ENCODE measurements at places on chromosomes 2 and 18.

DNA sequence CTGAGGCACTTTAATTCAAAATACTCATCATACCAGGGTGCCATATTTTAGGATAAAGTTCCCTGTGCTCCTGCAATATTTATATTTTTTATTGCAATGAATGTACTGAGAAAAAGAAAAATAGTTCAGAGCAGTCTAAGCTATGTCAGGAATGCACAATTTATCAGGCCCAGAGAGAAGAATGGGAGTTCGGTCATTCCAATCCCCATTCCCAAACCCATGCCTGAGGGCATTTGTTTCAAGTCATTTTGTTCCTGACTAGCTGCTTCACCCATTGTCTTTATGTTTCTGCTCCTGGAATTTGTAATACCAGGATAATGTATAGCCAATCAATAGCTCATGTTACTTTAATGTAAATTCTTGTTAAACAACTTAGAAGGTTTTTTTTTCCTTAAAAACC lies 24.4 kb upstream of the FTCDNL1 start:
- no peak for DNase-seq

DNA sequence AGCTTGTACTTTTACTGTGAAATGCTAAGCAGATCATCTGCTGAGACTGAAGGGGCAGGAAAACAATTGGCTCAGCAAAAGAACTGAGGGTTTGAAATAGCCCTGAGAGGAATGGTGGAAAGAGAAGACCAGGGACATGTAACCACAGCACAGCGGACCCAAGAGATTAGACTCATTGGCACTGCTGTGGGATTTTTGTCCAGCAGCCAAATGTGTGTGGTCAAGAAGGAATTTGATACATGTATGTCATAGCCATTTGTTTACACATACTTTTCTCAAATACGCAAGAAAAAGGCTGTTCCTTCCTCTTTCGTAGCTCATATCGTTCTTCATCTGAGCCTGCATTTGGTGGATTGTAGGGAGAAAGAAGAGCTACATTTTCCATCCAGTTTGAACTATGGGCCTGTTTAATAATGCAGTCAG lies 73.8 kb downstream of the TRABD2A start:
- DNase-seq, result no peak

DNA sequence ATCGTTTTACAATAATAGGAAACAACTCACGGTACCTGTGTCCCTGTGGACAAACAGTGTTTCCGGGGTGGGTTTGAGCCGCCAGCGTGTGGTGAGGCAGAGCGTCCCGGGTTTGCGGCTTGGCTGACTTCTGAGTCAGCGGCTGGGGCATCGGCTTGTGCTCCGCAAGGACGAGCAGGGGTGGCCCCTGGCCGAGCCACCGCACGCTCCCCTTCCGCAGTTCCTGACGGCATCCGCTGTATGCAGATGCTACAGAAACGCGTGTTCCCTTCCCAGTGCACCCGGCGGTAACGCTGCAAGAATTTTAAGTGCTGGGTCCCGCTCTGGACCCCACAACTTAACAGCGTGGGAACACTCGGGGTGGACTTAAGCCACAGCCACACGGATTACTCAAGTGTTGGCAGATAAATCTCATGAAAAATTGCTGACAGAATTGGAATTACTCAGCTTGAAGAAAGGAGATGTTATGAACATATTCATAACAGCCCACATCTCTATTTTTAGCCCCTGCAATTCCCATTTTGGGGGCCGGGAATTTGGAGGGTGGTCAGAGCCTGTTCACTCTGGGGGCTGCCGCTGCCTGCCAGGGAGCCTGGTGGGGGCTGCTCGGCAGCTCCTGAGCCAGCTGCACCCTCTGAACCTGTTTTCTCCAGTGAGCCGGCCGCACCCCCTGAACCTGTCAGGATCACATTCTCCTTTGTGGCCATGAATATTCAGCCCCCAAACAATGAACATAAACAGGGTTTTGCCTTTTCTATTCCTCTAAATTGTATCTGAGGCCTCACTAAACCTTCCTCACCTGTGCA lies 12.6 kb upstream of the KCNG2 start:
- no peak for DNase-seq

DNA sequence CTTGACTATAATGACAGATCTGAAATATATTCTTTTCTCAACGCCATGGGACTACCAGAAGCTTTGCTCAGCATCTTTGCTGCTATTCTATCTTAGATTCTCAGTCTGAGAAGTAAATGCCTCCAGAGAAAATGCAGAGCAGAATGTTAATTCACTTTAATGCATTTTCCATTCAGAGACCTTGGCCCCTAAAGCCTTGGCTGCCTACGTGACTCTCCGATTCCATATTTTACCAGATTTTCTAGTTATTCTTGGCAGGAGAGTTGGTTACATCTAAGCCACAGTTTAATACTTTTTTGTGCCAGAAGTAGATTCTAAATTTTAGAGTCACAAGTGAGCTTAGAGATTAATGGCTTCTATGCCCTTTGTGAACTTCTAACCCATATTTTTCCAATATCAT lies 837.1 kb upstream of the POU3F3 start:
- no peak for DNase-seq

DNA sequence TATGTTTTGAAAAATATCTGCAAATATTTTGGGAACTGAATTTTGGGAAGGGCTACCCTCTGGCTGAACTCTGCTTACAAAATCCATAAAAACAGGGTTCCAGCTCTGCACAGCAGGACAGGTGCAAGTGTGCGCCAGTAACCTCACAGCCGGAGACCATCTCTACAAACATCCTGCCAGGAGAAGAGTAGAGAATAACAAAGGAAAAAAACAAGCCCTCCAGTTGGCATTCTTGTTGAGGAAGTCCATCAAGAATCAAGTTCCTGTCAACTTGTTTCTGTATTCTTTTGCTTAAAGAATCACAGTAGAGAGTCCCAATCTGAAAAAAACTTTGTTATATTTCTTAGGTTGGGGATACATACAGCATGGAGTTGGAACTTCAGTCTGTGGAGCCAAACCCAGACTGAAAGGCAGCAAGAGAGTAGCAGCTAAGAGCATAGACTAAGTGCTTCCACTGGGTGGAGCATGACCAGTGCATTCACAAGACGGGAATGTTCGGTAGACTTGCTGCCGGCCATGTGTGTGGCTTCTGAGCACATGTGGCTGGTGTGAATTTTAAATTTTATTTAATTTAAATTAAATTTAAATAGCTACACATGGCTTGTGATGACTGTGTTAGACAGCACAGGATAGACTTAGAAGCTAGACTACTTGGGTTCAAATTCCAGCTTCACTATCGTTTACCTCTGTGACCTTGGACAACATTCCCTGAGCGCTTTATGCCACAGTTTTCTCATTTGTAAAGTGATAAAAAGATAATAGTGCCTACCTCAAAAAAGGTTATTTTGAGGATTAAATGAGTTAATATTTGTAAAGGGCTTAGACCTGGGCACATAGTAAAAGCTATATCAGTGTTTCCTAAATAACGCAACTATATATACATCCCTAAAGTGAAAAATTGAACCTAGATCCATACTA lies 41.9 kb downstream of the SPTBN1 start:
- DNase-seq, result peak; percentile 63

DNA sequence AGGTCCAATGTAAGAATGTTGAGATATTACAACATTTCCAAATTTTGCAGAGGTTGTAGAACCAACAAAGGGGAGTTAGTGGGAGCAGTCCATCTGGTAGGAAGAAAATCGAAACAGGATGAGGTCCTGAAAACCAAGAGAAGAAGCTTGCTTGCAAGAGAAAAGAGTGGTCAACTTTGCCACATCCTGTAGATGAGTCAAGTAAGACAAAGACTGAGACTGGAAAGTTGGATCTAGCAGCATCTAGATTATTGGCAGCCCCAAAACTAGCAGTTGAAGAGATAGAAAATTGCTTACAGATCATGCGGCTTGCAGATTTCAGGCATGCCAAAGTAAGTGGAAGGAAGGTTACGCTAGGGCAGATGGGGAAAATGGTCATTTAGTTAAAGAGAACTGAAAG lies 378.9 kb downstream of the GRB14 start:
- no peak for DNase-seq

DNA sequence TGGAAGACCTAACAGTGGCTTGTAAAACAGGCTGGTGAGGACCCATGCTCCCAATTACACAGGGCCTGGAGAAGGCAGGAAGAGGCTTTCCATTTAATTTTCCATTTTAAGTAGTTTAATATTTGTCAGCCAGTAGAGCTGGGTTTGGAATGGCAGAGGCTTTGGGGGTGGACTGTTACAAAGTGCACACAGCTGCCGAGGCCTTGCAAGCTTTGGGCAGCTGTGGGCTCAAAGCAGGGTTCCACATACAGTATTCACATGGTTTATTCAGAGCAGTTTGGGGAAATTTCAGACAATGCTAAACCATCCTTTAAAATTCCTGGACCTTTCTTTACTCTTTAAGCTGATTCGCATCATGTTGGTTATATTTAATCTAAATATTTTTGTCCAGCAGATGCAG lies 132.6 kb downstream of the WDSUB1 start:
- DNase-seq, result no peak

DNA sequence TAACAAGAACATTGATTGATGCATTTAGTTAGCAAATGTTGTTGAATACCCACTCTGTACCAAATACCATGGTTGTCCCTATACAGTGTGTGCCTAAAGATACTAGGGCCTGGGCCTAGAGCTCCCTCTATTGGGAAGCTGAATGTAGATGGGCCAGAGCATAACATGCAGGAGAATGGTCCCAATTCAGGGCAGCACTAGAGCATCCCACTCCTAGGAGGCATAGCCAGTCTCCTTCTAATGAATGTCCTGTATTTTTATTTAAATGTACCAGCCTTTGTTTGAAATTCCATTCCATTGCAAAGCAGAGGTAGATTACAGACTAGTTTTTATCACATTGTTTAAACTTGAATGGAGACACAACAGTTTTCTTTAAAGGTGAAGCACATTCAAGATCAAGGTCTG lies 90.6 kb downstream of the FEZ2 start:
- peak; percentile 81 for DNase-seq

GRCh38 chr2:230174466-230174865 lies 45.3 kb downstream of the SP110 start:
- no peak for DNase-seq

DNA sequence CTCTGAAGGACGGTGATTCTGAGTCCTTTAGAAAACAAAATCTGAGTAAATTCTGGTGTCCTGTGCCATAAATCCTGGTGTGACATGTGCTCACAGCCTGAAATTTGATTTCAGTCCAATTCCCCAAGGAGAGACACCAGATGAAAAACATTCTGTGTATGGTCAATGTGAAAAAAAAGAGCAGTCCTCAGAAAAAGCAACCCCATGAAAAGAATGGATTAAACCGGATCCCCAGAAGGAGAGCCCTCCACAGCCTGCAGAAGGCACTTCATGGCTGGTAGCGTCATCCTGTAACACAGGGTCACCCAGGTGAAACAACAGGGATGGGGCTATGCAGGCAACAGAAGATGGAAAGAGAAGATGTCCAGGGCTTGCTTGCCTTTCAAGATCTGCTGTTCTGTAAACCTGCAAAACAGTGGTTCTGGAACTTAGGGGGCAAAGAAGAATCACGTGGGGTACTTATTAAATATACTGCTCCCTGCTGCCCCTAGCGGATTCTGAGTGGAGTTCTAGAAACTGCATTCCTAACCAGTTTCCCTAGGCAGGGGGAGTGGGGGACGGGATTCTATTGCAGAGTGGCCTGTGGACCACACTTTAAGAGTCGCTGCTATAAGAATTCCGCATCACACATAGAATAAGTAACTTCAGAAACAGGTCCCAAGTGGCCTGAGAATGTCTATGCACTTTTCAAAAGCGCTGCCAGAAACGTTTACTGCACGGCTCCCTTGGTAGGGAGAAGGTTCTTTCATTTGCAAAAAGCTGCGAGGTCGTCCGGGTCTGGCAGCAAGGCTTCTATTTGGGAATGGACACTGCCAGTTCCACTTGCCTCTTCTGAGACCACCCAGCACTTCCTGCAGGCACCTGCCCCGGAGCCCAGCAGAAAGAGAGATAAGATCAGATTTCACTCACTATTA lies 118.9 kb upstream of the ARL5A start:
- peak; percentile 30 for DNase-seq
